ENCODE measurements at places on chromosomes 2 and 18.

DNA sequence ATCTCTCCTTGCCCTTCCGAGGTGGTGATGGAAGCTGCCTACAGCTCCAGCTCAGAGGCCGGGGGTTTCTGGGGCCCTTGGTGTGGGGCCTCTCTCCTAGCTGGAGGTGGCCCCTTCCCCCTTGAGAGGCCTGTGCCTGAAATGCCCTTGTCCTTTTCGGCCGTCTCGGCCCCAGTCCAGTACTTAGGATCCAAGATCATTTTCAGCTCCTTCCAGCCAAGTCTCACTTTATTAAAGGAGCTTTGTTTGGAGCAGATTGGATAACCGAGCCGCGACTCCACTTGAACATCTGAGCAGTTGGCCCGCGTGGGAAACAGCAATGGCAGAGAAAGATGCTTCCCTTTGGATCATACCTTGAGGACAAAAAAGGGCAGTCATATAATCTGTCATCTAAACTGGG is 125.0 kb downstream of the NEDD4L start:
- no peak for DNase-seq

GRCh38 chr2:149112713-149113112 is 74.2 kb downstream of the LYPD6B start:
- DNase-seq: no peak

GRCh38 chr2:109345653-109346480 is 216.9 kb downstream of the SH3RF3 start:
- no peak for DNase-seq

DNA sequence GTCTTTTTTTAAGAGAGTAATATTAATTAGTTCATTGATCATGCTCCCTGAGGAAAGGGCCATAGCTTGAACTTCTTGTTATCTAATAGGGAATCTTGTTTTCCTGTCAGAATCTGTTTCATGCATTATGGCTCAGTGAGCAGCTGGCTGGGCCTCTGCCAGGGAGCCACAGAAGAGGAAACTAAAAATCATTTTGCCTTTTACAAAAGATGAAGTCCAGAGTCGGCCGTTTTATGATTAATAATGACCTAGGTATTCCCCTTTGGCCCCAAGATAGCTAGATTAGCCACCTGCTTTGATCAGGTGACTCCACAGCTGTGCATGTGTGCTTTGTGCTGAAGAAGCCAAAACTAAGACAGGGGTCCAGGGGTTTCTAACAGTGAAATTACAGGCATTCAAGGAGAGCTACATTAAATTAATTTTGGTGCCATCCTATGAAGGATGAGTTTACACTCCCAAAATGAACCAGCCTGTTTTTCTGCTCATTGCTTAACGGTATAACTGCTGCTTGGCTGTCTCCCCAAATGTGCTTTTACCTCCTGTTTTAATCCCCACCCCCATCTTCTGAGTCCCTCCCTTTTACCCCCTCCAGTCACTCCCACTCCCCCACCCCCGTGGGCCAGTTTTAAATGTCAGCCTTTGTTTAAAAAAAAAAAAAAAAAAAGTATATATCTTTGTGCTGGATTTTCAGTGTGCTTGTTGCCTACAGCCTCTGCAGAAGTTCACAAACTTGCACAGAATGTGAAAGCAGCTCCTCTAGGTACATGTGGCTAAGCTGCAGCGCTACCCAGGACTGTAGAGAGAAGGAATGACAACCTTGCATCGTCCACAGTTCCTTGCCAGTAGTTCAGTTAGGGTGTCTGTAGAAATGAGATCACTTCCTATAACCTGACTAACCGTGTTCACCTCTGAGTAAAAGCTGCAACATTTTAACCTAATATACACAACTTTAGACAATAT is 93.1 kb downstream of the CABLES1 start:
- no peak for DNase-seq

GRCh38 chr2:48070415-48070814 is 164.1 kb upstream of the FBXO11 start:
- DNase-seq: no peak

DNA sequence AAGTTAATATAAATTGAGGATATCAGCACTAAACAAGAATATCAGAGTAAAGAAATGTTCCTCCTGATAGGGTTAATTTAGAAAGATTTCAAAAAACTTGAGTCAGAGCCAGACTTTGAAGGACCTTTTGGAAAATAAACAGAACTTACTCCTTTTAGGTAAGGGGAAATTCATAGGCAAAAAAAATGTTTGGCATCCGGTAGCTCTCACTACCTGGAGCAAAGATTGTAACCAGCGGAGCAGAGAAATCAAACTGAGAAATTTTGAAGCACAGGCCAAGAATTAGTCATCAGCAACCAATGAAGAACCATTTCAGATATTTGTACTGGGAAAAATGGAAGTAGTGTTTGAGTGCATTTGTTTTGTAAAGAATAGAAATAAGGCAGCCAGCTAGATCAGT is 113.0 kb downstream of the ICA1L start:
- DNase-seq: no peak

DNA sequence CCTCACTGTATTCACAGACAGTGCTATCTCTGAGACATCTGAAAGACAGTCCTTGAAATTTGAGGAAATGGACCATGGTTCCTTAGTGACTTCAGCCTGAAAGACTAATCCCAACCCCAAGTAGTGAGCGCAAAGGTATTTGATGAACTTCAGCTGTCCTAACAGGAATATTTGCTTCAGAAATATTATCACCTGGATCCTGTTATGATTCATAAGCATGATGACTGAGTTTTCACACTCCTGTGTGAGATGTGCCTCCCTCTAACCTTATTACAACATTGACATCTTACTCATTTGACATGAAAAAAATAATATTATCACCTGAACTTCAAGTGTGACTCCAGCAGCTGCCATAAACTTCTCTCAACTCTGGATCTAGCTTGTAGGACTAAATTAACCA is 11.6 kb upstream of the MRPL19 start:
- no peak for DNase-seq

DNA sequence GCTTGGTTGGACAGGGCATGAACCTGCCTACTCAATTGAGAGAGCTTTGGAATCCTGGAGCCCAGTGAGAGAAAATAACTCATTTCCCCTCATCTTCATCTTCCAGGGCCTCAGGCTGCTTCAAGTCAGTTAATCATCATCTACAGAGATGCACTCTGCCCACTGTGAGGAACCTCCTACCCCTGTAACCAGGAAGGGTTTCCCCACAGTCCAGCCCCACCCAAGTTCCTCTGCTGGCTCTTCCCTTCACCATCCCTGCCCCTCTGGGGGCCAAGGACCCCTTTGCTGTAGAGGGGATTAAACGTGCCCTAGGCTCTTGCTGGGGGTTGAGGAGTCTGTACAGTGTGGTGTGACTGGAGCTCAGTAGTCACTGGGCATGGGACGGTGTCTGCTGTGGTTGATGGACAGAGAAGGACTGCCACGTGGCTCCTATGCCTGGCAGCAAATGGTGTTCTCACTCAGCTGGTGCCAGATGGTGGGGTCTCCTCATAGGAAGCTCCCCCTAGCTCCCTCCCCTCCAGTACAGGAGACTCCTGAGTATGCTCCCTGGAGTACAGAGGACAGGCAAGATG is 29.5 kb upstream of the LGALSL start:
- no peak for DNase-seq

GRCh38 chr2:13106302-13106701 is 389.6 kb downstream of the TRIB2 start:
- DNase-seq: no peak

DNA sequence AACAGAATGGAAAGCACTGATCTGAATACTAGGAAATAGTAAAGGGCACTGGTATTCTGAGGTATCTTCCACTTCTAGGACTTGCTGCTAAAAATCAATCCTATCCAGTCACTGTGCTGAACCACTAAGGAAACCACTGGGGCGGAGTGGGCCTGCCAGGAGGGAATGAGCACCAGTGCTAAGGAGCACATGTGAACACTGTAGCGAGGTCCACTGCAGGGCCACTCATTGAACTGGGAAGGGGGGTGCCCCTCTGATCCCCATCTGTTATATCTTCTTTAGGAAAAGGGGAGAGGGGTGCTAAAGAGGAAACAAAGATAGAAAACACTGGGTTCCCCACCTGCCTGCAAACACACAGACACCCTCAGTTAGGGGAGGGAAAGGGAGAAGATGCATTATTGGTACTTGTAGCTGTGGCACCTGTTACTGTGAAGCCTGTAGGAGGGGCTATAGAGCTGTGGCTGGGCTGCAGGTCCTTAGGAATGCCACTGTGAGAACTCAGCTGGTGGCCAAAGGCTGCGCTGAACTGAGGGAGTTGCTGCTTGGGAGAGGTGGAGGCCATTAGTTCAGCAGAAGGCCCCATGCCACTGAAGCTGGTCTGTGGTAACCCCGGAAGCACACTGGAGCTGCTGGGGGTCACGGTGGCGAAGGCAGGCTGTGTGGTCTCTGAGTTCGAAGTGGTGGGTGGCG is 81.8 kb downstream of the INO80D start:
- DNase-seq: peak; percentile 2

- no peak for DNase-seq
These were observed 167.4 kb upstream of the RAB6C start for GRCh38 chr2:129812071-129812470.

DNA sequence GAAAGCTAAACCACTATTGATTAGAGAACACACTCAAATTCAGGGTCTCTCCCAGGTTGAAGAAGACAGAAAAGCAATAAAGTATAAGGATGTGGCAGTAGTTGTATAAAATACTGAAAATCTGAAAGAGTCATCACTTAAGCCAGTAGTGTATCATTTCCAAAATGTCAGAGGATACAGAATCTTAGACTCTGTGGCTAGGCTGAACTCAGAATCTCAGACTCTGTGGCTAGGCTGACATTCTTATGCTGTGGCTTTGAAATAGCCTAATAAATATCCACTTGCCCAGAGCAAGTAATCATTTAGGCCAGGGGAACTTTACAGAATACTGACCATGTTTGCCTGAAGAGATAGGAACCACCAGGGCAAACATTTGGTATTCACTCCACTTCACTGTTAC is 13.1 kb downstream of the MCFD2 start:
- no peak for DNase-seq

GRCh38 chr2:31107591-31108300 is 30.5 kb downstream of the GALNT14 start:
- no peak for DNase-seq

DNA sequence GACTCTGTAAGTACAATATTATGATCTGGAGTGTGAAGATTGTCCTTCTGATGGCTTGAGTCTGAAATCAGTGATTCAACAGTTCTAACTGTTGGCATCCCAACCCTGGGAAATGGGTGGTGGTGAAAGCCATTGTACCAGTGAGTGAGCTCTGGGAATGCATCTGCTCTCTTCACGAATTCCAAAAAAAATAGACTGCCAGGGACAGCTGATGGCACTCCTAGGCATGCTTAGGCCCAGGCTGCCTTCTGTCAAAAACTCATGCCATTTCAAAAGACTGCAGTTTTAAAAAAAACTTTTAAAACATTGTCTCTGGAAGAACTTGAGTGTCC is 20.3 kb downstream of the OXER1 start:
- DNase-seq: no peak

DNA sequence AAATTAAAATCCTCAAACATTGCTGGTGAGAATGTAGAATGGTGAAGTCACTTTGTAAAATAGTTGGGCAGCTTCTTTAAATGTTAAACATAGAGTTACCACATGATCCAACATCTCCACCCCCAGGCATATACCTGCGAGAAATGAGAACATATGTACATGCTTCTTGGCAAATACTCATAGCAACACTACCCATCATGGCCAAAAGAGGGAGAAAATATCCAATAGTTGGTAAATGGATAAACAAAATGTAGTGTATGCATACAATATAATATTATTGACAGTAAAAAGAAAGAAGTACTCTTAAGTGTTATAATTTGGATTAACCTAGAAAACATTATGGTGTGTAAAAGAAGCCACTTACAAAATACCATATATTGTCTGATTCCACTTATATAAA is 185.9 kb downstream of the CDH7 start:
- DNase-seq: no peak

DNA sequence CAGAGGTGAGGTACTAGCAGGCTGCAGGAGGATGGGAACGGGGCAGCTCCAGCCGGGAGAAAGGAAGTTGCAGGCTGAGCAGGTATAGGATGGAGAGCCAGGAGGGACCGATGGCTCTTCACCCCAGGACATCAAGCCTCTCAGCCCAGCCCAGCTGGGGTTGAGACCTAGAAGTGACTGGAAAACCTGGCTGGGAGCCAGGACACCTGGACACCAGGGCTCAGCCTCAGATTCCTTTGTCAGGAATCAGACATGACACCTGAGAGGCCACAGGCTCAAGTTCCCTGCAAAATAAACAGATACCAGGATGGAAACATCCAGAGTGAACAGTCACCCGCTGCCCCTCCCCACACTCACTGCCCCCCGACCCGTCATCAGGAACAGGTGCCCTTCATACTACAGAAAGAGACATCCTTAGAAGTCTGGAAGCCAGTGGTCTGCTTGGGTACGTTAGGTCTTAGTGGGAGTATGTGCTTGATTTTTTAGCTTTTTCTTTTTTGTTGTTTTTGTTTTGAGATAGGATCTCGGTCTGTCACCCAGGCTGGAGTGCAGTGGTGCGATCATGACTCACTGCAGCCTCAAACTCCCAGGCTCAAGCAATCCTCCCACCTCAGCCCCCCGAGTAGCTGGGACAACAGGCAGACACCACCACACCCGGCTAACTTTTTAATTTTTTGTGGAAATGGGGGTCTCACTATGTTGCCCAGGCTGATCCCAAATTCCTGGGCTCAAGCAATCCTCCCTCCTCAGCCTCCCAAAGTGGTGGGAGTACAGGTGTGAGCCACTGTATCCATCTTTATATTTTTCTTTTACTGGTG is 95.7 kb upstream of the STPG4 start:
- peak; percentile 63 for DNase-seq

DNA sequence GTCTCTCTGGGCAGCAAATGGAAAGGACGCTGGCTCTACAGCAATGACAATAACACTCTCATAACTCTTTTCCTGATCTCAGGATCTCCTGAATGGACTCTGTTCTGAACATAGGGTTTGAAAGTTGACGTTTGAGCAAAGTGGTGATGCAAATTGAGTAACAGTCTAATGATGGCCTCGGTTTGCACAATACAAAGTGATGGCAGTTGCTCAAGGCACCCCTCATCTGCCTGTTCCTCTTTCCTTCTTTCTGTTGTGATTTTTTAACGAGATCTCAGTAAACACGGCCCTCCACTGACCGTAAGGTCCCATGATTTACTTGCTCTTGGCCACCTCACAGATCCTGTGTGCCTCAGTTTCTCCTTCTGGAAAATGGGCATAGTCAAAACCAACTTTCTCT is 303.6 kb downstream of the SLC8A1 start:
- no peak for DNase-seq

- DNase-seq: no peak
These were observed 27.5 kb downstream of the COPS8 start for GRCh38 chr2:237113026-237113795.

DNA sequence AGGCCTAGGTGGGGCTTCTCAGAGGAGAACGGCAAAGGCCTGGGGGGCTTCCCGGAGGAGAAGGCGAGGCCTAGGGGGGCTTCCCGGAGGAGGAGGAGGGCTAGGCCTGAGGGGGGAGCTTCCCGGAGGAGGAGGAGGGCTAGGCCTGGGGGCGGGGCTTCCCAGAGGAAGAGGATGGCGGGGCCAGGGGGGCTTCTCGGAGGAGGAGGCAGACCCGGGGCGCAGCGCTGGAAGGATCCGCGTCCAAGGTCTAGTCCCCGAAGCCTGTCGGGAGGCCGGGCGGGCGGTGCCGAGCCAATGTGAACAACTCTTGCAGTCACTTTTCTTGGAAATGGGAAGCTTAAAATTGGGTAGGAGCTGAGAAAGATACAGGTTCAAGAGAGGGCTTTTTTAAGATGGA is 30.0 kb upstream of the TUBA3D start:
- no peak for DNase-seq

GRCh38 chr2:138707392-138708074 is 72.7 kb downstream of the NXPH2 start:
- DNase-seq: no peak

- no peak for DNase-seq
These were observed 19.6 kb upstream of the REV1 start for GRCh38 chr2:99509387-99509786.

Measured in NCI-H2107 (cell line).